ENCODE measurements at places on chromosomes 1 and 21.

DNA sequence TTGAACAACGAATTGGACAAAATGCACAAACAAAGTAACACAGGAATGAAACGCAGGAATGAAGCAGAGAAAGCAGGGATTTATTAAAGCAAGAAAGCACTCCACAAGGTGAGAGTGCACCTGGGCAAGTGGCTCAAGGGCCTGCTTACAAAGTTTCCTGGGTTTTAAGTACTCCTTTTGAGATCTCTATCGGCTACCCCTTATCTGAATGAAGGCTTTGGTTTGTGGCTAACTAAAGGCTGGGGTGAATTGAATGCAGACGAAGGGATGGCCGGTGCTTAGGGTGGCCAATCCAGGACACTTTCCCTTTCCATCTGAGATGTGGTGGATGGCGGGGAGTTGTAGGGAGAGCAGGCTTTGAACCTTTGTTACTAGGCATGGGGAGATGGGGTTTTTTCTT is 151.4 kb upstream of the KIAA0040 start:
- no peak for DNase-seq

DNA sequence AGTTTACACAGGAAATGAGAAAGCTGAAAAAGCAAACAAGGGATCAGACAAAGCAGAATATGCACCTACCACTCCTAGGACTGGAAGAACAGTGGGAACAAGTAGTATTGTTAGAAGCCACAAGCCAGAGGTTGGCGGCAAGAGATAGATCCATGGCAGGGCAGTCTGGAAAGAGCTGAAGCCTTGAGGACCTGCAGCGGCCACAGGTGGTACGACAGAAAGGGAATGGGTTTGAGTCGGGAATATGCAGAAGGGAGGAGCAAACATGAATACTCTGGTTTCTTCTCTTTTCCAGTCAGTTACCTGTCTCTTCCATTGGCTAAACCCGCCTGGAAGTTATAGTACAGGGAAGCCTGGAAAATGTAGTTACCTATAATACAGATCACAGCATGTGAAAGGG is 3.9 kb upstream of the PCNX2 start:
- no peak for DNase-seq

- no peak for DNase-seq
Measured at GRCh38 chr1:18861082-18861481, 1.6 kb upstream of the TAS1R2 start.

- DNase-seq, result peak; percentile 46
Measured at GRCh38 chr1:23343221-23344110, 618 bp downstream of the HNRNPR start.

GRCh38 chr1:242241936-242242335 is 243.0 kb upstream of the MAP1LC3C start:
- no peak for DNase-seq

DNA sequence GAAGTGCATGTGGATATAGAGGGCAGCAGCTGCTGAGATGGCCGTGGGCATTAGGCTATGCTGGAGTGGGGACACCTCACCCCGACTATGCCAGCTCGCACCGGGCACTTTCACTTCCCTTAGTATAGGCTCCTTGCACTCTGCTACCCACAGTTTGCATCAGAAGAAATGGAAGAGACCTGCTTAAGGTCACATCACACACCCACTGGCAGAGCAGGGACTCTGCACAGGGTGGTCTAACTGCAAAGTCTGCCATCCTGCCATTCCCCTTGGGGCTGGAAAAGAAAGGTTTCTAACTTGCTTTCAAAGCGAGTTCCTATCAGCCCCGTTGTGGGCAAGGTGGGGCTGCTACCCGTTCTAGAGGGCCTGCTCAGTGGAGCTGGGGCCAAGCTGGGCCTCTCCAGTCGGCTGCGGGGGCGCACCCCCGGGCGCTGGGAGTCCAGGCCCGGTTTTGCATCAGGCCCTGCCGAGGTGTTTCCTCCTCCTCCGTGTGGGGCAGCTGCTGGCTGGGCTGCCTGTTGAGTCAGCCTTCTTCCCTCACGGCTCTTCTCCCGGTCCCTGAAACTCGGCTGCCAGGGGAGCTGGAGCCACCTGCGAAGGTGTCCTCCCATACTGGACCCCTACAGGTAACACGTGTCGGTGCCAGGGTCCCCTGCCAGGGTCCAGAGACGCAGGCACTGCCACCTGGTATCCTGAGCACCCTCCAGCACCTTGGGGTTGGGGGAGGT is at the start of gene SYTL1:
Gene SYTL1 (plus strand): TSS at position 498 of the 728 bp plus-strand sequence. CDS start 3,313 bp downstream, outside the sequence.
- DNase-seq, result no peak

GRCh38 chr1:167477986-167478385 is 40.3 kb downstream of the CD247 start:
- DNase-seq, result no peak

DNA sequence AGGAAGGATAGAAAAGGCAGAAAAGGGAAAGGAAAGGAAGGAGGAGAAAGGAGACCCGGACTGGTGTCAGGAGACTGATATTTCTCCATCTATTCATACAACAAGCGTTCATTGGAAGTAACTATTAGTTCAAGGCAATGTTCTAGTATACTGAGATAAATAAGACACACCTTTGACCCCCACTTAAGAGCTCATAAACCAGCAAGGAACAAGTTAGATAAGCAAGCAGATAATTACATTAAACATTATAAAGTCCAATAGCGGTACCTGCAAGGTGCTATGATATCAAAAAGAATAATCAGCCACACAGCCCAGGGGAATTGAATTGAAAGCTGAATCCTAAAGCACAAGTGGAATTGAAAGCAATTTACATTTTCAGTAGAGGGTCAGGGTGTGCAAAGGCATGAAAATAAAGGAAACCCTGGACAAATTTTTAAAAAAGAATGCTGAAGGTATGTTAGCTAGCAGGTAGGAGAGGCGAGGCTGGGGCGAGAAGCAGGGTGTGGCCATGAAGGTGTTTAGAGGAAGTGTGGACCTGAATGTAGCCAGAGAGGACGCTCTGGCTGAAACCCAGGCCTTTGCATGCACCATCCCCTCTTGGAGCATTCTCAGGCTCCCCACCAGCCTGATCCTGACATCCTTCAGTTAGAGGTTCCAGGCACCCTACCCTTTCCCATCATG is 200.0 kb downstream of the SETD4 start:
- no peak for DNase-seq

DNA sequence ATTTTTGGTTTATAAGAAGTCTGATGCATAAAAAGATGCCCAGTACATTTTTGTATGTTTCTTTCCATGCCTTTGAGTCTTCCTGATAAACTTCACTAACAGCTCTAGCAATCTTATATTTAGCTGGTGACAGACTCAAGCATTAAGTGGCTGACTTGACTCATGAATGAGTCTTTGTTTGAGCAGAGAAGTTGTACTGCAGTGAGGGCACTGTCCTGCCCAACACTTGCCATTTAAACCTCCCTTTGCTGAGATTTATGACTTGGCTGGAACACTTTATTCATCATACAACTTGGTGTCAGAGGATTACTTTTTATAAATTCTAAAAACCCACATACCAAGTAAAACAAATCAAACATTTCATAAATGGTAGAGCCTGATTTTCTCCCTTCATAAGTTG is 14.6 kb upstream of the CAMSAP2 start:
- no peak for DNase-seq

GRCh38 chr21:32192291-32193097 is 86.4 kb downstream of the MIS18A start:
- DNase-seq, result no peak

DNA sequence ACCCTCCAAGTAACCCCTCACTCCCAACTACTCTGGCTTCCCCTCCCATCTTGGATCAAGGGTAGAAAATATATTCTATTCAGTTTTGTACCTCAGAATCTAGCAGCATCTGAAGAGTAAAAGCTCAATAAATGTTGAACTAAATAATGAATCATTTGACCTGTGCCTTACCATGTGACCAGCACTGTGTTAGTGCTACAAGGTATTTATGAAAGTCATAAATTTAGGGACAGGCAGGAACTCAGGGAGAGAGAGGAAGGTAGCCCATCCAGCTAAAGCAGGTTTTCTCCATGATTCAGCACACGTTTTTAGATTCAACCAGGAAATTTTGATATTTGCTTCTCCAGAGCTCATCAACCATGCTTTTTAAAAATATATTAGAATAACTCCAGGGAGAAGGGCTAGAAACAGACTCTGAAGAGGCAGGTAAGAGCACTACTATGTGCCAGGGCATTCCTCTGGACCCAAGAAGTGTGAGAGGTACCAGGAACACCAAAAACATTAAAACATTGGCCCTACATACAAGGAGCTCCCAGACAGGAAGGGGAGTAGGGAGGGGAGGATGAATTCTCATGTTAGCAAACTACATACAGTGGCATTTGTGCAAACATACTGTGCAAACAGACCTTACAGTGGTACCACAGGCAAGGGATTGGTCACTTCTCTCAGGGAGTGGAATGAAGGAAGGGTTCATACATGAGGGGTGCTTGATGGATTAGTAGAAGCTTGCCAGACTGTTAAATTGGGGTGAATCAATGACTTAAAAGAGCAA is 64.3 kb downstream of the FYB2 start:
- no peak for DNase-seq

- DNase-seq, result no peak
Measured at GRCh38 chr1:247295274-247295684, 36.4 kb downstream of the ZNF496 start.

DNA sequence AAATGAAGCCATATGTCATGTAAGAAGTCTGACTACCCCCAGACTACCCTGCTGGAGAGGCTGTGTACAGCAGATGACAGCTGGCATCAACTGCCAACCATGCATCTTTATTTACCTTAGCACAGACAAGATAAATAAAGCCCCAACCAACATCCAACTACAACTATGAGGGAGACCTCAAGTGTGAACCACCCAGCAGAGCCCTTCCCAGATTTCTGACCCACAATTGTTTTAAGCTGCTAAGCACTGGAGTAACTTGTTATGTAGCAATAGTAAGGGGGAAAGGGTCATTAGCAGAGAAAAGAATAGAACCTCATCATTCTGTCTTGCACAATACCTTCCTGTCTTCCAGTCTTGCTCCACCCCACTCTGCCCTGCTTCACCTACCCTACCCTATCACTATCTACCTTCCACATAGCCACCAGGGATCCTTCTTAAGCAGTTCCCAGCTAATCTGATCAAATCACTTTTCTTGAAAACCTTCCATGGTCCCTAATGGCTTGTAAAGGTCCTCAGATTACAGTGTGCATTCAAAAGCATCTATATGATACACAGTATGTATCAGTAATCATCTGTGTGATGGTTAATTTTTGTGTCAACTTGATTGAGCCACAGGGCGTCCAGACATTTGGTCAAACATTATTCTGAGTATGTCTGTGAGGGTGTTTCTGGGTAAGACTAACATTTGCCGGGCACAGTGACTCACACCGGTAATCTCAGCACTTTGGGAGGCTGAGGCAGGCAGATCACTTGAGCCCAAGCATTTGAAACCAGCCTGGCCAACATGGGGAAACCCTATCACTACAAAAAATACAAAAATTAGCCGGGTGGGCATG is 19.6 kb upstream of the RBM15 start:
- no peak for DNase-seq

- DNase-seq, result no peak
Measured at GRCh38 chr1:145689922-145690321, 17.2 kb downstream of the PDZK1 start.
